ENCODE measurements at places on chromosomes 2 and 18. TPM values are rescaled to one million over a fixed set of nuclear protein-coding genes. Genes with fewer than 3 reads are reported as not detected.

- DNase-seq, result no peak
These were observed 46.6 kb upstream of the TCF4 start for GRCh38 chr18:55634545-55634944.

DNA sequence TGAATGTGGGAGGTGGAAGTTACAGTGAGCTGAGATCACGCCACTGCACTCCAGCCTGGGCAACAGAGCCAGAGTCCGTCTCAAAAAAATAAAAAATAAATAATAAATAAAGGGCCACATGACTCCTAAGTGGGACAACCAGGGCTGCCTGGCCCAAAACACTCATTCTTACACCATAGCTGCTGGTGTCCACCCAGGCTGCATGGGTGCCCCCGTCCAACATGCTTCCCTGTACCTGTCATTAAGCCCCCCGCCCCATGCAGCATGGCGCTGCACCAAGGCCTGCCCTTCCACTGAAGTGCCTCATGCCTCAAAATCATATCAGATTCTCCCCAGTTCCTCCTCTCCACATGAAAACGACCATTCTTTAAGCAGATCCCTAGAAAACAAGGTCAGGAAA, 10.8 kb downstream of the GALM start:
- DNase-seq, result no peak

DNA sequence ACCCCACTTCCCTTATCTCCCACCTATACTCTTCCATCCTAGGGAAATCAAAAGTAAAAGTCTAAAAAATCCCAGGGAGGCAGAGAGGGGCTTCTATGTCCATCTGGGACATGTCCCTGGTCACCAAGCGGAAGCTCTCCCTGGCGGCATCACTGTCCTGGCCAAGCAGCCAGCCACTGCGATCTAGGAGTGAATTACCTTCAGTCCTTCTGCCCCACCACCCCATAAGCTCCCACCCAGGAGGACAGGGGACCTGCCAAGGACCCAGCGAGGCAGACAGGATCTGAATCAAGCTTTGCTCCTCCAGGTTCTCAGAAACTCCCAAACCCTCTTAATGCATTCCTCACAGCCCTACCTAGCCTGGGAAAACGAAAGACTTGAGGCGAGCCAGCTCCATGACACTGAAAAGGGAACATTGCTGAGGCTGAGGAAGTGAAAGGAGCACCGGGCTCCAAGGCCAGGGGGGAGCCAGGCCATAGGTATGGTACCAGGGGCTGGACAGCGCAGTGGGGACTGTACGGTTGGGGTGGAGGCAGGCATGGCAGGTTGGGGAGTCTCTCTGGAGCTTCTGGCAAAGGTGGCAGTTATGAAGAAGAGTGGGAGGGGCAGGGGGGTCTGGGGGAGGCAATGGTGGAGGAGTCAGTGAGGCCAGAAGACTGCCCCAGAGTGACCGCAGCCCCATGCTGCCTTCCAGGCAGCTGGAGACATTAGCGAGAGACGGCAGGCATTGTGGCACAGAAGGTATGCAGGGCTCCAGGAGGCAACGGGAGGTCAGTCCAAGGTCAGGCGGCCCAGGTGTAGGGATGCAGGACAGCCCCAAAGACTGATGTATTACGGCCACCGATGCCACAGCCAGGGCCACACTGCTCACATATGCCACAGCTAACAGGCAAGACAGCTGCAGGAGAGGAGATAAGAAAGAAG, 2.7 kb upstream of the SLC23A3 start:
- DNase-seq, result no peak

DNA sequence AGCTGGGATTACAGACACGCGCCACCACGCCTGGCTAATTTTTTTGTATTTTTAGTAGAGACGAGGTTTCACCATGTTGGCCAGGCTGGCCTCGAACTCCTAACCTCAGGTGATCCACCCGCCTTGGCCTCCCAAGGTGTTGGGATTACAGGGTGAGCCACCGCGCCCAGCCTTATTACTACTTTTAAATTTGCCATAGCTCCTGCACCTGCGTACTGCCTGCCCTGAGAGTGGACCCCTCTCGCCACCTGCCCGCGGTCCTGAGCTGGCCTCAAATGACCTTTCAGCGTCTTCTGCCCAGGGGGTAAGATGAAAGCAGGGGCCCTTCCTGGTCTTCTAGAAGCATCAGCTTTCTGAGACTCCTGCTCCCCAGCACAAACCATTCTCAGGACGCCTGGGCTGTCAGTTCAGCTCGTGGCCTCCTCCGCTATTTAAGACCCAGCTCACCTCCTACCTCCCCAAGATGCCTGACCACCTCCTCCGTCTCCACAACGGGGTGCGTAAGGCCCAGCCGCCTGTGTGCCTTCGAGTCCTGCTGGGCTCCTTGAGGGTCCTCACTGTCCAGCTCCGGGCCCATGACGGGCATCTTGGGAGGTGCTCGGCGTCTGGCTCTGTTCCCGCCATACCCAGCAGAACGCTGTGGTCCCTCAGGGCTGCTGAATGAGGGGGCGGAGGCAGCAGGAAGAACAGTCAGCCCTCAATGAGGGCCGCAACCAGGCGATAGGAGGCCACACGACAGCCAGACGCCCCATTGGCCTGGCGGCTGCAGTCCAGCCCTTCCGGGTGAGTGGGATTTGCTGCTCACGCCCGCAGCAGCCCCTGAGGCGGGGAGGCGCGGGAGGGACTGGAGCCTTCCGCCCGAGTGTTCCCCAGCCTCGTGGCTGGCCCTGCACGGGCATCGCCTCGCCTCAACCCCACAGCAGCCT, 266.6 kb downstream of the TFCP2L1 start:
- DNase-seq, result no peak

DNA sequence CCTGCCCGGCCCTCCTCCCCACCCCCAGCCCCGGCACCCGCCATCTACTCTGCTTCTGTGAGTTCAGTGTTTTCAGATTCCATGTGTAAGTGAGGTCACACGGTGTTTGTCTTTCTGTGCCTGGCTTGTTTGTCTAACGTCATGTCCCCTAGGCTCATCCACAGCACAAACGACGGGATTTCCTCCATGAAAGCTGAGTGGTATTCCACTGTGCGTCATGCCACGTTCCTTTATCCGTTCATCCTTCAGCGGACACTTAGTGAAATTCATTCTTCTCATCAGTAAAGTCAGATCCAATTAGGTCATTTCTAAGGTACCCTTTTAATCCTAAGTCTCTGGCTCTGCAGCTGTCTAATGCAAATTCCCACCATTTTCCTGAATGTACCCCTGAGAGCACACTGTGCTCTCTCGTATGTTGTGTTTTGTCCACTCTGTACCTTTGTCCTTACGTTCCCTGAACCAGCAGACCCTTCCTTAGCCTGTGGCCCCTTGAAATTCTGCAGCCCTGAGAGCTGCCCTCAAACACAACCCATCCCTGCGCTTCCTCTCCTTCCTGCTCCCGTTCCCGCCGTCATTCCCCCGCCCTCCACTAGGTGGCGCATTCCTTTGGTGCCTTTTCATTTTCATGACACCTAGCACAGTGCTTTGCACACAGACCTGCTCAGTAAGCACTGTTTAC, 44.1 kb downstream of the TRAPPC12 start:
- no peak for DNase-seq

DNA sequence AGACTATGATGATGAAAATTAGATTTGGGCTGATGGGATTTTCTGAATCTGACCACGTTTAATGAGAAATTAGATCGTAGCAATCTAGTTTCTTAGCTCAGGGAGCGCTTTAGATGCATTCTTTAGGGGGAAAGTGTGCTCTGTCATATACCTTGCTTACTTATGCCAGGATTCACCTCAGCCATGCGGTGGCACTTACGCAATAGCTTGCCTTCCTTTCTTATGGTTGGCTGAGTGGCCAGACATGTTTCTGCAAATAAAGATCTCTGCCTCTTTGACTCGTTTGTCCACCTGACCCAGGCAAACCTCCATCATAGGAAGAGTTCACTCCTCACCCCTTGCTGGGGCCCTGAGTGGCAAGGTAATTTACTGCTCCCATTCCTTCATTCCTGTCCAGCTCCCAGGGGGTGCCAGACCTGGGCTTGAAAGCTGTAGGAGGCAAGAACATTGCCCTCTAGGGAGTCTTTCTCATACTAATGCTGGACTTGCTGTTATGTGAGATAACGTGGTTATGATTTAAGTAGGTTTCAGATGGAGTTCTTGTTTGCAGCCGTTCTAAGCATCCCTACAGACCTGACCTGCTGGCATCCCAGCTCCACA, 57.1 kb downstream of the FBLN7 start:
- no peak for DNase-seq

The CFAP65 gene
- total RNA-seq, result not detected

The SOX11 gene
- not detected for total RNA-seq

The ERICH2 gene
- total RNA-seq, result not detected

All from esophagus squamous epithelium (tissue), 5 donors.